ENCODE measurements at places on chromosomes 2 and 18.

GRCh38 chr2:146978577-146979555, 866.0 kb upstream of the ACVR2A start:
- DNase-seq = no peak

- DNase-seq = no peak
Observed at GRCh38 chr18:25278394-25278793, 73.6 kb downstream of the ZNF521 start.

- no peak for DNase-seq
Observed at GRCh38 chr2:10810202-10811161, 2.1 kb downstream of the PDIA6 start.

DNA sequence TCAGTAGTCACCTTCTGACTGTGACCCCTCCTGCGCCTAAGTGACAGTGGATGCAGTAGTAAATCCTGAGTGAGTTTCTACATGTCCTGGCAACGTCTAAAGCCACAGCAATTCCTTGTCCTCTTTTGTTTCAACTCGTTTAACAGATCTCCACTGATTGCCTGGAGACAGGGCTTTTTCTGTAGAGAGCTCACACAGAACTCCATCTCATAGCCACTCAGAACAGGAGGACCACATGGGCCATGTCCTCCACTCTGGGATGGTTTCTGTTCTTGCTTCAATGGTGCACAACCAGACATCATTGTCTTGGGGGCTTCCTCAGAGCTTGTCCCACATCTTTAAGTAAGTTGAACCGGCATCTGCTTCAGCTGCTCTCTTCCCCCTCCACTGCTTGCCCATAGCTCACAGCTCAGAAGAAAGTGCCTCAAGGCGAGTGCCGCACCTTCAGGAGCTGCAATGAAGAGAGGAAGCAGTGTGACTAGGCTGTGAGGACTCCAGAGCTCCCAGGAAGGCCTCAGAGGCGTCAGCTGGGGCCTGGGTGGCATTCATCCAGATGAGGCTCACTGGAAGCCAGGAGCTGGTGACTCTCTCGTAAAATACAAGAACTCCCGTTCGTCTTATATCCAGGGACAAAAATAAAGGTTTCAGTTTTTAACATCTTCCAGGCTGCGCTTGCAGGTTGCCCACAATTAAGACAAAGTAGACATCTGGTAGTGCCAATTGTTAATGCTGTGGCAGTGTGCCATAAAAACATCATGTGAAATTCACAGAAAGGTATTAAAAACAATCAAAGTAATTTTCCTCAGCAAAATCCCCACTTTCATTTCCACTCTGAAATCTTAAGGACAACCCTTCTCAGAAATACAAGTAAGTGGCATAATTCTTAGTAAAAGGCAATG, 37.3 kb downstream of the ST3GAL5 start:
- DNase-seq = no peak

DNA sequence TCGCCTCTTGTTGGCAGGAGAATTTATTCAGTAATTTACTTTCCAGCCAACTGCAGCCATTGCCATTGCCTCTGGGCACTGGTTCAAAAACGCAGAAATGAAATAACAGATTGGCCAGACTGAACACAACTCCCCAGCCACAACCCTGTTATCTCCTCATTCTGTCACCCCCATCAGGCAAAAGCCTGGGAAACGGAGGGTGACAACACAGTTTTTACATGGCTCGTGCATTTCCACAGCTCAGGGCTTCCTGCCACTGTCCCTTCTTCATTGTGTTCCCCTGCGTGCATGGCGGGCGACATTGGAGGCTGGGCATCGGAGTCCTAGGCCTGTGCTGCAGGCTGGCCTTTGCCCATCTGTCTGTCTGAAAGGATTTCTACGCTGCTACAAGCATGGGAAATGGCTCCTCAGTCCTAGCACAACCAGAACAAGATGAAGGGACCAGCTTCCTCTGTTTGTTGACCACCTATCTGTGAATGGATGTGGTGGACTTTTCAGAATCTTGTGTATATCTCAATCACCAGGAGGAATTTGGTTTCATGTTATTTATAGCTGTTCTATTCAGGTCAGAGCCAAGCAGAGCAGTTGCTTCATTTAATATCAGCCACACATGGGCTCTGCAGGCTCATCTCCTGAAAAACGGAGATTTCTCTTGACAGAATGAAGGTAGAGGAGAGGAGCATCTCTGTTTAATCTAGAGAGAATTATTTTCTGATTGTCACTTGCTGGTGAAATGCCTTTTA, 107.0 kb downstream of the MGAT5 start:
- no peak for DNase-seq

DNA sequence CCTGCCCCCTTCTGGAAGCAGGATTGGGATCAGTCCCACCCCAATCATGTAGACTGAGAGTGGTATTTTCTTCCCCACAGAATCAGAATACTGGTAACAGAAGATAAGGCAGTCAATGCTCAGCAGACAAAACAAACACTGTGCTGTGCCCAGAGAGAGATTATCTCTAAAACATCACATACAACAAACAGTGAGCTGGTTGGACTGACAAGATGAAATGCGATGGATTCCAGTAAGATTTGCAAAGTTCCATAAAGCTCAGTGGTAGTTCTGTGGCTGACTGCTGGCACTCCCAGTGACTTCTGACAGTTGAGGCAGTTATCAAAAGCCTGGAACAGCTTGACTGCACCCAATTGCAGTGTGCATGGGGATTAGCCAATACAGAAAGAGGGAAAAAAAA, 311.5 kb upstream of the MGAT5 start:
- no peak for DNase-seq

GRCh38 chr2:16409849-16410248, 255.8 kb downstream of the CYRIA start:
- no peak for DNase-seq

DNA sequence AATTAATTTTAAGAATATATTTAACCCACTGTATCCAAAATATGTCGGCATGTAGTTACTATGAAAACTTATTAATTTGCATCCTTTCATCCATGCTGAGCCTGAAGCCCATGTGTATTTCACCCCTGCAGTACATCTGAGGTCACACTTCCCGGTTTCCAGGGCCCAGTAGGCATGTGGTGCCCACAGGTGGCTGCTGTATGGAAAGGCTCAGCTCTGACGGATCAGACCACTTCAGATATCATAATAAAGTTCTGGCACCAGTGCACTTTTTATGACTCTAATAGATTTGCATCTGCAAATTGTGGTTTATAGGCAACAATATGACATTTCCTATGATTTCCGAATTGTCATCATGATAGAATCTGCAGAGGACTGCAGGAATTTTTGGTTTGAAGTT, 22.5 kb downstream of the SH3RF3 start:
- DNase-seq = no peak

- DNase-seq = no peak
Observed at GRCh38 chr2:64492272-64492671, 31.9 kb upstream of the AFTPH start.

- DNase-seq = no peak
Observed at GRCh38 chr2:135638825-135639224, 102.8 kb upstream of the UBXN4 start.

DNA sequence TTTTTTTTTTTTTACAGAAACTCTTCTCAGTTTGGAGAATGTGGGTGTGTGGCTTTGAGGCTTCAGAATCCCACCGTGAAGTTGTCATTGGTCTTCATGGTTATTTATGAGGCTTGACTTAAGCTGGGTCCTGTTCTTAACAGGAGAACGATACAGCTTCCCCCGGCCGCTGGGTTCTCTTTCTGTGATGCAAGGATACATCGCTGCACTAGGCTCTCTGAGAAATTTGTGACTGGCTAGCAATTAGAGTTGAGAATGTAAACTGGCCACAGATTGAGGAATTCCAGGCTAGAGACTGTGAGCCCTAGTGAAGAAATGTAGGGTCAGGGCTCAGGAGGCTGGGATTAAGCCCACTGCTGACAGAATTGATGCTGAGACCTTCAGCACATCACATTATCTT, 29.8 kb downstream of the MGAT5 start:
- DNase-seq = no peak

DNA sequence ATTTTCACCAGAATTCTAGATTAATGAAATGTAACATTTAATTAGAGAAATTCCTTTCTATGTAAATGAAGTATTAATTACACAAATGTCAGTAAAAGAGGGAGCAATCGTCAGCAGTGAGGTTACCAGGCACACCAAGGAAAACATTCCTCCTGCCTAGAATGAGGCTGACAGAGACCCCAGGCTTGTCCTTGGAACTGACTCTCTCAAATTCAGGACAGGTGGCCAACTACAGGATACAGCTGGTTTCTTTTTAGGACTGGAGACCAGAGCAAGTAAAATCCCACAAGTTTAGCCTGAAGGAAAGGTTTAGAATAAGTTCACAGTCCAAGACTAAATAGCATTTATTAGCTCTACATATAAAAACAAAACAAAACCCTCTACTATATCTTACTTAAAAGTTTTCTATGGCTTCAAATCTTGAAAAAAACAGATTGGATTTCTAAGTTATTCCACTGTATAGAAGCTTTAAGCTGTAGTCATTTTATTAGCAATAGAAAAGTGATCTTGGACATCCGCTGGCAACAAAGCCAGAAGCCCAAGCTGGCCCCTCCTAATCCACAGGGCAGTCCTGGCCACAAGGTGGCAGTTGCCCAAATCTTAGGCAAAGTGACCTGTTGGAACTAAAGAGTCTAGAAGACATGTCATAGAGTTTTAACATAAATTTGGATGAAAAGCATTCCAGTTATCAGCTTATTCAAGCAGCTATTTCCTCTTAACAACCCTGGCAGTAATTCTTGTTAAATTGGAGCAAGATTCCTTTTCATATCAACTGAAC, 81.0 kb downstream of the SP3 start:
- peak; percentile 6 for DNase-seq

DNA sequence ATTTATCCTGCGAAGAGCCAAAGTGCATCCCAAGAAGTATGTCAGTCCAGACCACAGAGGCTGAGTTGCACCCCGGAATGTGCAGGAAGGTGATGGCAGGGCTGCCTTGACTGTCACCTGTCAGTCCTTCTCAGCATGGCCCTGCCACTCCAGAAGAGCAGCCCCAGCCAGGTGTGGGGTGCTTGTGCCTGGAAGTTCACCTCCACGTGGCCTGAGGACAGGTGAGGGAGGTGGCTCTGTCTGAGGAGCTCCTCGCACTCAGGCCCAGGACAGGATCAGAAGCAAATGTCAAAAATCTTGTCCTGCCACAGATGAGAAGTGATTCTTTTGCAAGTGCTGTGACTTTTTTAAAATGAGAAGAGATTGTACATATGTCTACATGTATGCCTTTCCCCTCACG, 31.4 kb upstream of the B3GNT7 start:
- no peak for DNase-seq

GRCh38 chr2:26913999-26914658, 56.3 kb upstream of the MAPRE3 start:
- DNase-seq = no peak

GRCh38 chr18:58308463-58308862, 264.4 kb downstream of the NEDD4L start:
- DNase-seq = no peak

GRCh38 chr18:59725142-59725541, 27.9 kb upstream of the CCBE1 start:
- DNase-seq = no peak

- DNase-seq = no peak
Observed at GRCh38 chr2:232698556-232699091, 1.5 kb downstream of the GIGYF2 start.

GRCh38 chr18:61706276-61706915, 186.4 kb downstream of the RNF152 start:
- no peak for DNase-seq

DNA sequence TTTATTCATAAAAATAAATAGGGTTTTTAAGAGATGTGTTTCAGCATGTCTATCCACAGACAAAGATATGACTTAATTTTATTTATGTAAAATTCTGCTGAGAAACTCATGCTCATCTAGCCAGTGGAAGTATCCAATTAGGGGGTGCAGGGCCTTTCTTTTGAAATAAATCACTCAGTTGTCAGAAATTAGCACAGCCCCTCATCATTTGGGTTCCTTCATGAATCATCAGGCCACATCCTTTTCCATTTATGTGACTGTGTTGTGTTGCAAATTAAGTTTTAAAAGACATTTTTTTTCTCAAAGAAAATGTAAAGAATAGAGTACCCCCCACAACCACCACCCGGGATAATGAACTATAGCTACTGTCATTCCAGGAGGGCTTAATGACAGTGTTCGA, 185.8 kb downstream of the NRP2 start:
- no peak for DNase-seq

- no peak for DNase-seq
Observed at GRCh38 chr2:74036450-74037195, 51.9 kb downstream of the TET3 start.

DNA sequence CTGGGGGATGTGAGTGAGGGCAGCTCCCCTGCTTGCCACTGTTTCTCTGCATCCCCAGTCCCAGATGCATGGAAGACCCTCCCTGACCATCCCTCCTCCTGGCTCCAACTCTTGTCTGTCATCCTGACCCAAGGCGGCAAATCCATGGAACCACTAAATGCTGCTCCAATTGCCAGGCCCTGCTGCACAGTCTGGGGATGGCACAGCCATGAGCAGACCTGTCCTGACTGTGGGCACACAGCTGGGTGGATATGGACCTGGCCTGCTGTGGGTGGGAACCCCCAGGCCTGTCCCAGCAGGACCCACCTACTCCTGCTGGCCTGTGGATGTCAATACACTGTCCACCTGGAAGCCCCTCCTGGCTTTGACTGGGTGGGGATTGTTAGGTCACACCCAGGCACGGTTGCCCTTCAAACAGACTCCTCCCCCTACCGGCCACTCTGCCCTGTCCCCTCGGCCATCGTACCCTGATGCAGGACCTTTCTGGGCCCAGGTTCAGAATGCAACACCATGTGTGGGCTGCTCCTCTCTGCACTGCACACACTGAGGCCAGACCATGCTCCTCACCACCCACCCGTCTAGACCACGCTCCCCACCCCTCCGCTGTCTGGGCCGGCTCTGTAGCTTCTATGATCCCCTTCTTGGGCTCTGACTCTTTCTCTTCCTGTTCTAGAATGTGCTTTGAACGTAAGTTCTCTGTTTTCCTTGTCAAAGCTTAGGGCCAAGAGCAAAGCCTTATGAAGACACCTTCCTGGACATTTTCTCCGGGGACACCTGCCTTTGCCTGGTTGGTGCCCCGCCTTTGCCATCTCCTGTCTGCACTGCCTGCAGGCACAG, 57.9 kb downstream of the INPP5D start:
- no peak for DNase-seq

DNA sequence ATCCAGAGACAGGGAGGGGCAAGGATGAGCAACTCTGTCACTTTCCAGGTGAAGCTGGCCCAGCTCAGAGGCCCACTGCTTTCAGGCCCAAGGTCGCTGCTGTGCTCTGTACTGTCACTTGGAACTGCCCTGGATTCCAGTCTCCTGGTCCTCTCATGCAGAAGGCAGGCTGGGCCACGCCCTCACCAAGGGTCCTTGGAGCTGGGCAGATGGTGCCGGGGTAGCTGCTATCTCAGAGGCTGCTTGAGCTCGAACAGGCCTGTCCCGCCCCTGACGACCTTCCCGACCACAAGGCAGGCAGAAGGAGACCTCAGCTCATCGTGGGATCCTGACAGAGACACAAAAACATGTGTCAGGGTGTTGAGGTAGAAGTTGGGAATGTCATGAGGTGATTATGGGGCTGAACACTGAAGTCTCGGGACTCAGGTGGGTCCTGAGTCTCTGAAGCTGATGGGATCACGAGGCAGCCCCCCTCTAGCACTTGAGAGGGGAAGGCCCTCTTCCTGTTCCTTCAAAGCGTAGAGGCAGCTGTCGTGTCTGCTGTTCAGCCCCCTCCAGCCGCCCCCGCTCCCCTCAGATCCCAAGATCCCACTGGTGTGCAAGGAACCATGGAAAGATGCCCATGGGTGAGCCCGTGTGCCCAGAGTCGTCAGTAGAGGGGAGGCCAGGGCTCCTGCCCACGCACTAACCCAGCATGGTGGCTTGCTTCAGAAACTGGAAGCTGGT, 78.3 kb downstream of the POLR1A start:
- DNase-seq = no peak

- no peak for DNase-seq
Observed at GRCh38 chr2:205858275-205858674, 176.0 kb downstream of the NRP2 start.

Data from stimulated activated CD8-positive, alpha-beta memory T cell treated with anti-CD3 and anti-CD28 coated beads, Interleukin-7, amount 100 ng/mL, for 4 hours (primary cell).